Skin of body (tissue), 3 donors: ENCODE measurements at places on chromosomes 4 and X.
A peak's percentile ranks its signal among the peaks of the same experiment; 100 is the strongest.

DNA sequence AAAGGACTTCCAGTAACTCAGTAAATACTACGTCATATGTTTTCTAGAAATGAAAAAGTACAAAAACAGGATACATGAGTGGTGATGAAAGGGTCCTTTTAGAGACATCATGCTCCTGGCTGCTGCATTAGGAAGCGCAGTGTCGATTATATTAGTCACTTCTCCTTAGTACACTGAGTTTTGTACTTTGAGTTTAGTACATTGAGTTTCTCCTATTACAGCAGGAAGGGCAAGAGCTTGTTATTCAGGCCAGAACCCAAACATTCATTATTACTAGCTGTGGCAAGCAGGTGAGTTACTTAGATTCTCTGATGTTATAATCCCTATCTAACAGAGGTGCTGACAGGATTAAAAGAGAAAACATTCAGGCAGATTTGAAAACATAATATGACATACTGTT lies 21.3 kb downstream of the RPGR start:
- no peak for DNase-seq

- DNase-seq: no peak
Measured at GRCh38 chr4:28744066-28744465, 1883.4 kb downstream of the STIM2 start.

- no peak for DNase-seq
Measured at GRCh38 chr4:36211084-36211483, 33.2 kb downstream of the ARAP2 start.

DNA sequence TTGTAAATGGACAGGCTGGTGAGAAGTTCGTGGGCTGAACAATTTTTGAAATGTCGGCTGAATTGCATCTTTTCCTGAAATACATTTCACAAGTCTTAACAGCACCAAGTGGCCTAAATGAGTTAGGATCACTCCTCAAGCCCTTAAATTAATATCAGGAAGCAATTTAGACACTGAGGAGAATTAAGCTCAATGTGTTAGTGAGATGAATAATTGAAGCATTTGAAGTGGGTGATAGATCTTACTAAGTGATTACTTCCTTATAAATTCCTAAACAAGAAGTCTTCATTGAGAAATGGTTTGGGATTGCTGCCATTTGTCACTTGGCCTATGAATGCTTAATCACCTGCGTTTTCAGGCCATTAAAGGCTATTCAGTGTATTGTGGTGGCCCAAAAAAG lies 116.8 kb downstream of the NAA11 start:
- no peak for DNase-seq

- DNase-seq: no peak
Measured at GRCh38 chr4:111537871-111538270, 607.4 kb upstream of the FAM241A start.

GRCh38 chrX:70969635-70970481 lies 39.0 kb upstream of the SLC7A3 start:
- DNase-seq: no peak

DNA sequence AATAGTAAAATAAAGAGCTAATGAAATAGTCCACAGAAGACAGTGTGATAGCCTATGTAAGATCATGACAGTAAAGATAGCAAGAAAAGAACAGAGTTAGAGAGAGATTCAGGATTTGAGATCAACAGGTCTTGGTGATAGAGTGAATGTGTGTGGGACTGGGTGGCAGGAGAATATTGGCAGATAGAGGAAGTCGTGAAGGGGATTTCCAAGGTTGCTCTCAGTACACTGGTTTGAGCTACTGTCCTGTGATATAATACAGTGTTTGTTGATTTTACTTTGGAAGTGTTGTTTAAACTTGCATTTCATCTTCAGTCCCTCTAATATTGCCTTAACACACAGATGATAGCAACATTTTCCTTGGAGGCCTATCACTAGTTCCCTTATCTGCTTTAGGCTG lies 44.1 kb downstream of the DTHD1 start:
- DNase-seq: no peak

- DNase-seq: peak; percentile 68
Measured at GRCh38 chrX:13167481-13168231, 123.2 kb upstream of the FAM9C start.

DNA sequence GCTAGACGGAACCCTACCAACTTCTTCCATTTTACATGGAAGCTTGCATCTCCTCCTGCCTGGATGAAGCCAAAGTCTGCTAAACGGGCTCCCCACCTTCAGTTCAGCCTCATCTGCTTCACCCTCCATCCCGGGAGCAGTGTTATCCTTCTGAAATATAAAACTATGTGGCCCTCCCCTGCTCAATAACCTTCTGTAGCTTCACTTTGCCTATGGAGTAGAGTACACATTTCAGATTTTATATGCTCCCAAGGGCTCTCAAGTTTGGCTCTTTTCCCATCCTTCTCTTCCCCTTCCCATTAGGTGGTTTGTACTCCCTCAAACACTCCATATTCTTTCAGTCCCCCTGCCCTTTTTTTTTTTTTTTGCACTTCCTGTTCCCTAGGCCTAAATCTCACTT lies 115.9 kb upstream of the RAI2 start:
- DNase-seq: no peak

GRCh38 chr4:15130441-15130840 lies 128.2 kb downstream of the CPEB2 start:
- DNase-seq: no peak

- DNase-seq: no peak
Measured at GRCh38 chr4:13452927-13453579, 31.1 kb downstream of the RAB28 start.

DNA sequence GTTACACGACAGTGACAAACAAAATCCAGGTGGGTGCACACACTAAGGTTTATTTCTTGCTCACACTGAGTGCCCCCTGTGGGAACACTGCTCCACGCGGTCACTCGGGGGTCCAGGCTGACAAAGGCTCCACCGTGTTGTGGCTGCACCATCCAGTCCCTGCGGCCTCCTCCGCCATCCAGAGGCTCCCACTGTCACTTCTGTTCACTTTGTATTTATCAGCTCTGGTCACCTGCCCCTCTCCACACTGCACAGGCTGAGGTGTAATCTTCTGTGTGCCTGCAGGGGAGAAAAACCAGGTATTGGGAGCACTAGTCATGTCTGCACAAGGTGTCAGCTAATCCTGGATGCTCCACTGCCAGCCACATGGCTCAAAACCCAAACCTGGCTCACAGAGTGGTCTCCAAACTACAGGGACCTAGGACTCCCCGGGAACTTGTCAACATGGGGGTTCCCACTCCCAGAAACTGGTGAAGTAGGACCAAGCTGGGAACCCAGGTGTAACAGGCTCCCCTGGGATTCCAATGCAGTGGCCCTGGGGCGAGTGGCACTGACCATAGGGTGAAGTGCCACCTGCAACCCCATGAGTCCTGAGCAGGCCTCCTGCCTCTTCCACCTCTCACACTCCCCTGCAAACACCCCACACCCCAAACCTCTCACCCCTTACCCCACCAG lies 25.5 kb downstream of the HMX1 start:
- no peak for DNase-seq

DNA sequence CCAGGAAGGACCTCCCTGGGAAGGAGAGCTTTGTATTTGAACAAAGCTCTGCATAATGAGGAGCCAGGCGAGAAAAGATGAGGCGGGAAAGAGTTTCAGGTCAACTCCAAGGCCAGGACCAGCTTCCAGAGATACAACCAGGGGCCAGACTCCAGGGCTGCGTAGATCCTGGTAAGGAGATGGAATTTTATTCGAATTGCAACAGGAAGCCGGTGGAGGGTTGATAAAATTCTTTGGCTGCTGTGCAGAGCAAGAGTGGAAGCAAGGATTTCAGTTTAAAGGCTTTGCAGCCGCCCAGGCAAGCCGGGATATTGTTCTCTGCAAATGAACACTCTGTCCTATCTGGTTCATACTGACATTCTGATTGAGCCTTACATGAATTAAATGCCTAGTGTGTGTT lies 40.2 kb upstream of the CBR4 start:
- no peak for DNase-seq

DNA sequence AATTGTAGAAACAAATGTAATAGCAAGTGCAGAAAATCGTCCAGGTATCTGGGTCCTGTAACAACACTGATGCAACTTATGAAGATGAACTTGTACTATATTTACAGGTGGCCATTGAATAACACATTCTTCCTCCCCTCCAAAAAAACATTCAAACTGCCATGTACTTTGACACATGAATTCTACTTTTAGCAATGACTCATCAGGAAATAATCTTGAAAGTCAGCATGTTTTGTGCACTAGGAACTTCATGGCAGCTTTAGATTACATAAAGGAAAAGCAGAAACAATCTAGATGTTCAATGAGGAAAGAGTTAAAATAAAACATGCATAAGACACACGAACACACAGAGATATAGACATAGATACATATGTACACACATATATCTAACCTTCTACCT lies 2.5 kb downstream of the PABPC1L2A start:
- no peak for DNase-seq

GRCh38 chr4:82335043-82335442 lies 38.7 kb downstream of the HNRNPD start:
- DNase-seq: no peak

- no peak for DNase-seq
Measured at GRCh38 chr4:69546134-69546765, 50.5 kb upstream of the UGT2B4 start.

DNA sequence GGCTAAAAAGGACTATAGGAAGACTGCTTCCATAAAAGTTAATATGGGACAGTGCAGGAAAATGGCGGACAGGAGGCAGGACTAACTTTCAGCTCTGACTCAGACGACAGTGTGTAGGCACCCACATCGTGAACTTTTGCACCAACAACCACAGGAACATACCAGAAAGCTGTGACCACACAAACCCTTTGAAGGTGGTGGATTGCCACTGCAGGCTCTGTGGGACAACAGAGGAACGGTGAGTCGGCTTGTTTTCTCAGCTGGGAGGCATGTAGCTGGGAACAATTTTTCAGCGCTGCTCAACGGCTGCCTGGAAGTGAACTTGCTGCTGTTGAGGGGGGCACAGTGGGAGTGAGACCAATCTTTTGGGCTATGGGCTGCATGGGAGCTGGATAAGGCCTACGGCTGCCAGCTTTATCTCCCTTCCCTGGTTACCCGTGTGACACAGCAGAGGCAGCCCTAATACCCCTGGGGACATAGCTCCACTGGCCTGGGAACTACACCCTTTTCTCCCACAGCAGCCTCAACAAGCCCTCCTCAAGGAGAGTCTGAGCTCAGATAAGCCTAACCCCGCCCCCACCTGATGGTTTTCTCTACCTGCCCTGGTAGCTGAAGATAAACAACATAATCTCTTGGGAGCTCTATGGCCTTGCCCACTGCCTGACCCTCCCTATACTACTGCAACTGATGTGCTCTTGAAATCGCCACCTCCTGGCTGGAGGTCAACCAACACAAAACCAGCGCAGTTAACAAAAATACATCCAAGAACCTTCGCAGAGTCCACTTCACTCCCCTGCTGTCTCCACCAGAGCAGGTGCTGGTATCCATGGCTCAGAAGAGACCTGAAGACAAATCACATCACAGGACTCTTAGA lies 1537.0 kb downstream of the C4orf33 start:
- no peak for DNase-seq

GRCh38 chr4:176054942-176055341 lies 10.7 kb upstream of the WDR17 start:
- no peak for DNase-seq

- DNase-seq: peak; percentile 32
Measured at GRCh38 chrX:102712216-102712966, at the start of gene GPRASP2. Gene GPRASP2, plus strand, starts transcription at chrX:102712448. Its CDS starts 2,422 bp downstream, at chrX:102714870.

DNA sequence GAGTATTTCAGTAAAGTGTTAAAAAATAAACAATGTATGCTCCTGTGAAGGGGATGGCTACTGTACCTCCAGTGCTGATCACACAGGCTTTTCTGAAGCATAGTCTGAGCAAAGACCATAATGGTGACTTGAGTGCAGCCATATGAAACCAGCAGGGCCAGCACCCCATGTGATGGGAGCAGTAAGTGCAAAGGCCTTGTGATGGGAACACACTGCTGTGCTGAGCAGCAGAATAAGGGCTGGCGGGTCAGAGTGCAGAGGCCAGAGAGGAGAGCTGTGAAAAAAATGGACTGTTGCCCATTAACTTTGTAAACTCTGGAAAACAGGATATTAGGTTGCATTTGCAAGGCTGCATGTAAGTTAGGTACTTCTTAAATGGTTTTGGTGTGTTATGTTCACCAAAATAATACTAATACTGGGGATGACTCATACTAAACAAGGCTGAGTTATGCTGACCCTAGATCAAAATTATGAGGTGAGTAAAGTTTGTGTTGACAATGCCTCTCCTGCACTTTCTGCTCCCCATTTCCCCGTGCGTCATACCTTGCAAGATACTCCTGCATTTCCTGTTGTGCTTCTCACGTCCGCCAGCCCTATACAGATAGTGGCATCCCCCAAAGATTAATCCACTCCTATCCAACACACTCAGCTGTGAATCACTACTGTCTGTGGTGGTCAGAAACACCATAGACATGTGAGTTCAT lies 67.0 kb upstream of the FAM9A start:
- no peak for DNase-seq

- DNase-seq: no peak
Measured at GRCh38 chr4:186255122-186255521, 10.9 kb upstream of the F11 start.

DNA sequence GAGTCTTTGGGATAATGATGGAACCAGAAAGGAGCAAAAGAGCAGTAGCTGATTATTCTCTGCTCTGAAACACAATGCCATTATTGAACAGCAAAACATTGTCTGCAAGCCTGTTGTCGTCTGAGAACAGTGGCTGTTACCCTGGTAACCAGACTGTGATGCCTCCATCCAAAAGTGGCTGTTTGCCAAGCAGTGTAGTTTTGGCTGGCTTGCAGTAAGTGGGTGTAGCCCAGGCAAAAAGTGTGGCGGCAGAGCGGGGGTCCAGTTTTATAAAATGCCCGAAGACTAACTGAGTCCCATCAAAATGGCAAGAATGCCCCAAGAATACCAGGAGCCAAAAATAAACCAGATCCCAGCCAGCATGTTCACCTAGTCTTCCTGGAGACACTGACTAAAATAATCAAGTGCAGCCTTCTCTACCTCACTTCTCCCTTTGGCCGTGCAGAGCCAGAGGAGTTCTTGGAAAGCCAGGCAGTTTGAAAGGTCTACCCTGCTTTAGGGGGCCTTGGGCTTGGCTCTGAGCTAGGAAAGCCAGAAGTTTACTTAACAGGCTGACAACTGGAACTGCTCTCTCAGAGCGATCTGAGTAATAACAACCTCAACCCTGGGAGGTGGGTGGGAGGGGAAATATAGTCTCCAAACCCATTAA lies 2.6 kb downstream of the PLP1 start:
- peak; percentile 4 for DNase-seq

DNA sequence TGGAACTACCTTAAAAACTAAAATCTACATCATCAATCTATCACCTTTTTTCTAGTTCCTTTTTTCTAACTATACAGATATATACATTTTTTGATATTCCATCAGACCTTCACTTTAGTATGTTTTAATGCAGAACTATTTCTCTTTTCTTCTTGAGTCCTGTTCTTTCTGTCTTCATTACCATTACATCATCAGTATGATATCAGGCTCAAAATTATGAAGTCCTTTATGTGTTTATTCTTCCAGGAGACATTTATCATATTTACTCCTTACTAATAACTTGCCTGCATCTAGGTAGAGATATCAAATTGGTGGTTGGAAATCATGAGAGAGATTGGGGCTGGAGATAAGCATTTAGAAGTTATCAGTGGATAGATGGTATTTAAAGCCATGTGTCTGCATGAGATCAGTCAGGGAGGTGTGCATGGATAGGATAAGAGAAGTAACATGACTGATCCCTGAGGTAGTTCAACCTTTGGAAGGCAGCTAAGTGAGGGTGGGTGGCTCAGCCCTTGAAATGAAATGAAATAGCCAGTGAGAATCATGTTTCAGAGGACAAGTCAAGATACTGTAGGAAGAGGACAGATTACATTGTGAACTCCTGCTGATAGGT lies 43.1 kb downstream of the MRPL1 start:
- DNase-seq: no peak

- DNase-seq: no peak
Measured at GRCh38 chr4:1590244-1590643, 93.9 kb downstream of the FAM53A start.

GRCh38 chr4:138021139-138021830 lies 220.9 kb downstream of the SLC7A11 start:
- peak; percentile 83 for DNase-seq
